Vein endothelial cell (primary cell): ENCODE measurements at places on chromosomes 11 and 22. TPM values are rescaled to one million over a fixed set of nuclear protein-coding genes. Genes with fewer than 3 reads are reported as not detected.

SYTL2 gene
- total RNA-seq: 1.1 and 1.6 TPM in 2 replicates

GGTLC2 gene
- total RNA-seq: not detected in 2 replicates

EHF gene
- total RNA-seq: not detected in 2 replicates

SAA2 gene
- total RNA-seq: not detected in 2 replicates

HEPN1 gene
- 0.19 and 0.33 TPM in 2 replicates for total RNA-seq

CHRDL2 gene
- total RNA-seq: not detected in 2 replicates

ANO9 gene
- 0.33 and 0.48 TPM in 2 replicates for total RNA-seq

TRIM49C gene
- not detected in 2 replicates for total RNA-seq

MN1 gene
- 4.0 and 7.8 TPM in 2 replicates for total RNA-seq

EFCAB6 gene
- under 0.01 and 0.29 TPM in 2 replicates for total RNA-seq

DENND5A gene
- 157 and 168 TPM in 2 replicates for total RNA-seq

NLRP14 gene
- total RNA-seq: 0.10 and 0.65 TPM in 2 replicates

AMBRA1 gene
- total RNA-seq: 27.5 and 31.7 TPM in 2 replicates

IRAG1 gene
- total RNA-seq: 0.33 and 0.48 TPM in 2 replicates

GGT1 gene
- total RNA-seq: 1.3 and 2.3 TPM in 2 replicates

NEFH gene
- 0.86 and 0.98 TPM in 2 replicates for total RNA-seq

LARGE1 gene
- total RNA-seq: 4.1 and 4.6 TPM in 2 replicates

PATZ1 gene
- total RNA-seq: 22.7 and 35.6 TPM in 2 replicates

ANO5 gene
- total RNA-seq: 0.38 and 0.65 TPM in 2 replicates

CCDC73 gene
- not detected in 2 replicates for total RNA-seq

TSPAN32 gene
- not detected in 2 replicates for total RNA-seq

DUSP18 gene
- total RNA-seq: 19.3 and 24.1 TPM in 2 replicates

SHISA8 gene
- not detected in 2 replicates for total RNA-seq

APOA4 gene
- not detected in 2 replicates for total RNA-seq

MMP10 gene
- total RNA-seq: 87.9 and 94.7 TPM in 2 replicates
